ENCODE measurements at places on chromosomes 5 and 9. TPM values are rescaled to one million over a fixed set of nuclear protein-coding genes. Genes with fewer than 3 reads are reported as not detected.

GRCh38 chr9:21432672-21433425 is 7.4 kb upstream of the IFNA1 start:
- DNase-seq = no peak

Gene NKD2
- 0.10 TPM for total RNA-seq

GRCh38 chr5:53360811-53361210 is 119.6 kb upstream of the FST start:
- peak; percentile 45 for DNase-seq

- DNase-seq = no peak
These were observed 109.2 kb downstream of the RAPGEF6 start for GRCh38 chr5:131525805-131526204.

Gene CCDC192
- not detected for total RNA-seq

Gene ZDHHC11
- under 0.01 TPM for total RNA-seq

DNA sequence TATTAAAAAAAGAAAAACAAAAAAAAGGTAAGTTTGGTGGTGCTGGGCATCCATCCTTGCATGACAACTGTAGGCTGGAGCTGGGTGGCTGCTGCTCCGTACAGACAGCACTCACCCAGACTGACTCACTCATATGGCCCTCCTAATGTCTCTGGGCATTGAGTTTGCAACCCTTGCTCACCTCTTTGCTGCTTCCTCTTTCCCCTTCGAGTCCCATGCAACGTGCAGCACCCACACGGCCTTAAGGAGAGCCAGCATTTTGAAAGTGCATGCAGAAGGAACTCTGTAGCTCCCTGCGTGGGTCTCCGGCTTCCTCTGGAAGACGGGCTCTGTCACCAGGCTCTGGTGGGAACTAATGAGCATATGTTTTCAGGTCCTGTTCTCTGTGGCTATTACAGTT is 60.5 kb upstream of the ENTREP1 start:
- DNase-seq = no peak

DNA sequence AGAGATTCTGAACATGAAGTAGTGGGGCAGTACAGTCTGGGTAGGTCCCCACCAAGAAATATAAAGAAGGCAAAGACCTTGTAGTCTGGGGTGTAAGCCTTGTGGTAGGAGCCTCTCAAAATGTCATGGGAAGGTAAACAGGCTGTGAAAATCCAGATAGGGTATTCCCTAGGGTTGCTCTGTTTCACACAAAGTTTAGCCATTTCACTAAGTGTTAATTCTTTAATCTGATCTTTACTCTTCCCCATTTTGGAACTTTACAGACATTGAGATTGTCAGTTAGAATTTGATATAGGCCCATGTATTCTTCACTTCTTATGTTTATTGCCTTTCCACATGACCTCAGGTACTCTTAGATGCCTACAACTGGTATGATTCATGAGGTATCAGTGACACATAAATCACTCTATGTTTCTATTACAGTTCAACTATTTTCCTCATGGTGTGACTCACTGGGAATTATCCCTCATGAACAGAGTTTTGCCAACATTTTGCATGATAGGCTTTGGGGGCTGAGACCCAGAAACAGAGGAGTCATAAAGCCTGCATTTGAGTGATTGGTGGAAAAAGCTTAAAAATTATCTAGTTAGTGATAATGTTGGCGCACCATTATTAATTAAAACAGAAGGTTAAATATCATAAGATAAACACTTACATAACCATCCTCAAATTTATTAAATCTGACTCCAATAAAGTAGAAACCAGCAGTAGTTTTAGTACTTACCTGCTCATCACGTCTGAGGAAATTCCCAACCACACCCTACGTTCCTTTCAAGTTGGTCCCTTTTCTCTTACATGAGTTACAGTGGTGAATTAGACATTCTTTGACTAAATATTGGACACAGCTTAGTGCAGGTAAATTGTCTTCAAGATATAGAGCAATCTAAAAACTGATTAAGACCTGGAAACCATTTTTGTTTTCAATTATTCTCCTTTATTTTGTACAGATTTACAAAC is 399.8 kb upstream of the MEF2C start:
- peak; percentile 89 for DNase-seq

Gene IFNE
- 9.5 TPM for total RNA-seq

Gene FOXD4L4
- total RNA-seq = 0.20 TPM

Gene TMEM171
- total RNA-seq = 11.3 TPM

Gene PGM5
- total RNA-seq = 0.55 TPM

GRCh38 chr5:34686762-34687268 is 30.7 kb downstream of the RAI14 start:
- peak; percentile 100 for DNase-seq
